ENCODE measurements at places on chromosomes 16 and 17.

GRCh38 chr17:46916211-46916610, 6.7 kb upstream of the GOSR2 start:
- no peak for DNase-seq

- DNase-seq, result no peak
These were observed 209.3 kb downstream of the MSI2 start for GRCh38 chr17:57465610-57466009.

DNA sequence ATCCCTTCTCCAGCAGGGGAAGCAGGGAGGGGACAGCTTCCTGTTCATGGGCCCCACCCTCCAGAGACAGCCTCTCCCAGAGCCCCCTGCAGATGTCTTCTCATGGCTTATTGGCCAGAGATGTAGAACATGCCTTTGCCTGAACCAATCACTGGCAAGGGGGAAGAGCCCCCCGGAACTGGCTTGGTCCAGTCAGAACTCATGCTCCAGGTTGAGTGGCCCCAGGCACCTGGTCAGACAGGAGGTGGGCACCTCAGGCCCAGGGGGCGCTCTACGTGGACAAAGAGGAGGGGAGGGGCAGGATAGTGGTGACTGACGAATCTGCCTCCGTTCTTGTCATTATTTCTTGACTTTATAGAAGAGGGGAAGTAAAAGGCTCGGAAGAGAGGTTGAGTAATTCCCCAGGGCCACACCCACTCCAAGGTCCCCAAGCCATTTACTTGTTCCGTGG, 23.6 kb downstream of the RAB11FIP4 start:
- no peak for DNase-seq

DNA sequence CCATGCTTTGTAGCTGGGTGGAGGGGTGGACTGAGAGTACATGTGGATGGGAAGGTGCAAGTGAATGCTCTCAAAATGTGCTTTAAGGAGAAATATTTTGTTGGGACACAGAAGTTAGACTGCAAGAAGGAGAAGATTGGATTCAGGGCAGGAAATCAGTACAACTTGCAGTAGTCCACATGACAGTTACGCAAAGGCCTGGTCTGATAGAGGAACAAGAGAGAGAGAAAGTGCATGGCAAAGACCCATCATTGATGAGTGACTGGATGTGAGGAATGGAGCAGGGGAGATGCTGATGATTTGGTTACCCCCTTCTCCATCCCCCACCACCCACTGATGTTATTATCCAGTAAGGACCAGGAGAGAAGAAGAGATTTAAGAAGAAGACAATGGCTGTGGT, 472.8 kb downstream of the MAF start:
- DNase-seq, result no peak

GRCh38 chr17:11935734-11936406, 61.4 kb downstream of the ZNF18 start:
- no peak for DNase-seq

DNA sequence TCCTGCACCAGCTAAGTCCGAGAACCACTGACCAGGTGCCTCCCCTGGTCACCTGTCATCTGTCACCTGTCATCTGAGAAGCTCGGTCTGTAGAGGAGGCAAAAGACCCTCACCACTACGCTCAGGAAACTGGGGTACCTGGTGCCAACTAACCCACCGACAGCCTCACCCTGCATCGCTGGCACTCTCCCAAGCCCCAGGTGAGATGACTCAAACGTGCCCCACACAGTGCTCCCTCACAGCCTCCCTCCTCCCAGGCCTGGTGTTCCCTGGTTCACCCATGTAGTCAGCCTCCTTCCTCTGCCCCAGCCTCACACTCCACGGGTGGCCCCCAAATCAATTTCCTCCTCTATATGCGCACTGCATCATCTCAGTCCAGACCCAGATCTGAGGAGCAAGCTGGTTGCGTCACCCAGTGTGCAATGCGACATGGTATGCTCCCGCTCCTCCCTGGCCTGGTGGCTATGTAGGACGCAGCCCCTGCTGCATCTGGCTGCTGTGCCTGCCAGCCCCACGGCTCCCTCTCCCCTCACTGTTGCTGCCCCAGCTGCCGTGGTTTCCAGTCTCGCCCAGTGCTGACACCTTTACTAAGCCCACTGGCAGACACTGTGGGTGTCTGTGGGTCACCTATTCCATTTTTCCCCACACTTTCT, 68.3 kb downstream of the GTF3C1 start:
- DNase-seq, result no peak

GRCh38 chr16:67248073-67248400, 742 bp upstream of the SLC9A5 start:
- DNase-seq, result no peak

All from cortex of kidney (tissue), 1 donor.